ENCODE measurements at places on chromosomes 2 and 18.

GRCh38 chr2:28613633-28614501 lies 118.0 kb downstream of the PLB1 start:
- DNase-seq = no peak

DNA sequence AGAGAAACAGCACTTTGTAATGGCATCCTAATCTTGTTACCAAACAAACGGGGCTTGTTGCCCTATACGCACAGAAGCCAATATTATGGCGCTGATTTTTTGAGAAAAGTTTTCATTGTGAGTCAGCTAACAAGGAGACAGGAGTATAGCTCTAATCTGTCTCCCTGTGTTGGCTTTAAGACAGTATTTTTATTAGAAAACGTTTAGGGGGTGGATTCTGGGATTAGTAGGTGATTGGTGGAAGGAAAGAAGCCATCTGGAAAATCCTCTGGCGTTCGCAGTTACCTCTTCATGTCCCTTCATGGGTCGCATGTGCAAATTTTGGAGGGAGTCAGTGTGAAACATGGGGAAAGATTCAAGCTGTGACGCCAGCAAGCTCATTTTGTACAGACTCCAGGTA lies 698 bp upstream of the TMEM237 start:
- no peak for DNase-seq

GRCh38 chr2:28926847-28927246 lies 32.4 kb downstream of the WDR43 start:
- no peak for DNase-seq

GRCh38 chr2:220434385-220434784 lies 807.0 kb downstream of the SLC4A3 start:
- DNase-seq = no peak

DNA sequence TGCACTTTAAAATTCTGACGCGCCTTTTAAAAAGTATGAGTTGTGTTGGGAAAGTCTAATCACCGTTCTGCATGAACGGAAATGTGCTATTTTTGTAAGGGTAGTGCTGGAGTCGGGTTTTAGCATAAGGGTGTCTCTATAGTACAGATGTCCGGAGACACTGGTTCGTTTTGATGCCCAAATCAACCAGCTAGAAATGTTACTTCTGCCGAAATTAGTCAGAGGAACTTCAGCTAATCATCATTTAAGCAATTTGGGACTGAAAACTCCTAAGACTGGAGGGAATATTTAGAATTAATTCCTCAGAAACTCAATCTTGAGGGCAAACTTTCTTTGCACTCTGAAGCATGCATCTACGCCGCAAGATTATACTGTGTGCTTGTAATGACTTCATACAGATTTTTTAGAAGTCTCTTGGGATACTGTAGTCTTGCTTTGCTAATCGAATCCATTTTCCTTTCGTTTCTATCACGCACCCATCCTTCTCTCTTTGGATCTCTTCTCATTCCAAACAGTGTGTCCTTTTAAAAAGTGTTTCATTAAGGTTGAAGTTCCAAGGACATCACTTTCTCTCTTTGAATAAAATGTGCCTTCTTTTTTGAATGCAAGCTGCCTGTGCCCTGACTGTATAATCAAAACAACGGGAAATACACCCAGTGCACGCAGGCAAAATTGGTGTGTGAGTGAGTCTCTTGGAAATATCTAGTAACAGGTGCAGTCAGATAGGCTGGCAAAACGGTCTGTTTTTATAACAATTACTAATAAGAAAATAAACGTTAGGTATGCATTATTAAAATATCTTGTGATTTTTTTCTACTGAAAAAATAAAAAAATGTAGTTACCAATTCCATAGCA lies 270.9 kb upstream of the TCF4 start:
- no peak for DNase-seq

GRCh38 chr2:240137596-240138253 lies 1.6 kb upstream of the COPS9 start:
- DNase-seq = no peak

DNA sequence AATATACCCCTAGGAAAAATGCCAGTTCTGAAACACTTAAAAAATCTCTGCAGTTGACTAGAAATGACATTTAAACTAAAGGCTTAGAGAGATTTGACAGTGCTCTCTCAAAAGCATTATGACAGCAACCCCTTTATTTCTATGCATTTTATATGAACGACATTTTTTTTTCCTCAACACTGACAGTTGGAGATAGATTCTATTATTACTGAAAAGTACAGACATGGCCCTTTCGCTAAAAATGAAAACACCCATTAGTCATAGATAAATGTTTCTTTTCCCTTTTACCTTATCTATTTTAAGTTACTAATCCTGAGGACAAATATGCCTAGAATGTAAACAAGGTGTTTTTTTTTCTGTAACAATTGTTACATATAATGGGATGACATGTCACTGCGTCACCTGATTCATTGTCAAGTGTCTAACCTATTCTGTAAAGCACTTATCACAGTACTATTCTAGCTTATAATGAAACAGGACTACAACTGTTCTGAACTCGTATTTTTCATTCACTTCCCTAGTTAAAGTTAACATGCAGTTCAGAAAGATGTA lies 1169.6 kb upstream of the CRIM1 start:
- DNase-seq = no peak

DNA sequence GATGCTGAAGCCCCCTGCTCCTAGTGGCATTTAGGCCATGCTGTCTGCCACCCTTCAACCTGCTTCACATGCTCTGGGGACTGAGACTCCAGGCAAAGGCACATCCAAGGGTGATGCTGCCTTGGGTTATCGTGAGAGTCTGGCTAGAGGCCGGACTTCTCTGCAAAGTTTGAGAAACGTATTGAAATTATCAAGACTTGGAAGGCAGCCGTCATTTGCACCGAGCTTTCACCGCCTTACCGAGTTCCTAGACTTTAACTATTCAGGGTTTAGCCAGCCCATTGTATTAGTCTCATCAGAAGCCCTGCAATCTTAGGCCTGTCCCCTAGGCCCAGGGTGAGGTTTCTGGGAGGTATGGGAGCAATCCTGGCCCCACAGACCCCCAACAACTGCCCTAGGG lies 34.0 kb downstream of the RDH14 start:
- DNase-seq = no peak

DNA sequence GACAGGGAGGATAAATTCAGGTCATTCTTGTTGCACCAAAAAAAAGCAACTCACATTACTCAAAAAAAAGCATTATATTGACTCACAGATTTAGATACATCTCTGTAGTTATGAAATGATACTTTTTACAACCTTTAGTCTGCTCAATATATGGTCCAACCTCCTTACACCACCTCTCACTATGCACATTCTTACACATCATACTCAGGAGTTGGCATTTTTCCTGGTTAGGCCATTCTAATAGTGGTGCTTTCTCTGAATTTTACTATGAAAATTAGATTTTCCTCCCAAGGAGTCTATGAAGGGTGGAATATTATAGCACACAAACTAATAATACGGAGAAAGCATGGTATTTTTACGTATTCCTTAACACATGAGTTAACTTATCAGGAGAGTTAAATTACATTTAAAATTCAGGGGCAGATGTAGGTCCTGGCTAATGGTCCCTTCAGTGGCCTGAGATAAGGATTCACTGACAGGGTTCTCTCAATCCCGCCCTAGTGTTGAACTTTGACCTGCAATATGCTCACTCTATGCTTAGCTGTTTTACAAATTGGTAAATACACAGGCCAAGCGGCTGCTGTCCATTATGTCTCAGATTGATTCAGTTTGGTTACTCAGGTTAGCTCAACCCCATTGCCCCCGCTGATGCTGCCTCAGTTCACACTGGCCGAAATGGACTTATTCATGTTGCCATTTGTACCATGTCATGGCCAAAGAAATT lies 153.6 kb downstream of the NCKAP5 start:
- no peak for DNase-seq

DNA sequence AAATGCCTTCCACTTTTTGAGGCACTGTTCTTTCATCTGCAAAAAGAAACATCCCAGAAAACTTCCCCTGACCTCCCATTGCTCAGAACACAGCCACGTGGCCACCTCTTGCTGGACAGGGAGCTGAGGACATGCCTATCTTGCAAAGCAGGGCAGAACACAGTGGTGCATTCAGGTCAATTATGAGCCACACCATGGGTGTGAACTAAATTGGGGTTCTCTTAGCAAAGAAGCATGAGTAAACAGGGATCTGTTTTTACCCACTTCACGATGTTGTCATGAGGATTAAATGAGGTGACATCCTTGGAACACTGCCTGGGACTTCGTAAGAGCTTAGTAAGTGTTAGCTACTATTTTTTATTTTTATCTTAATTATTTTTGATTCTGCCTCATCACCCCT lies 25.1 kb downstream of the BMP10 start:
- DNase-seq = no peak

DNA sequence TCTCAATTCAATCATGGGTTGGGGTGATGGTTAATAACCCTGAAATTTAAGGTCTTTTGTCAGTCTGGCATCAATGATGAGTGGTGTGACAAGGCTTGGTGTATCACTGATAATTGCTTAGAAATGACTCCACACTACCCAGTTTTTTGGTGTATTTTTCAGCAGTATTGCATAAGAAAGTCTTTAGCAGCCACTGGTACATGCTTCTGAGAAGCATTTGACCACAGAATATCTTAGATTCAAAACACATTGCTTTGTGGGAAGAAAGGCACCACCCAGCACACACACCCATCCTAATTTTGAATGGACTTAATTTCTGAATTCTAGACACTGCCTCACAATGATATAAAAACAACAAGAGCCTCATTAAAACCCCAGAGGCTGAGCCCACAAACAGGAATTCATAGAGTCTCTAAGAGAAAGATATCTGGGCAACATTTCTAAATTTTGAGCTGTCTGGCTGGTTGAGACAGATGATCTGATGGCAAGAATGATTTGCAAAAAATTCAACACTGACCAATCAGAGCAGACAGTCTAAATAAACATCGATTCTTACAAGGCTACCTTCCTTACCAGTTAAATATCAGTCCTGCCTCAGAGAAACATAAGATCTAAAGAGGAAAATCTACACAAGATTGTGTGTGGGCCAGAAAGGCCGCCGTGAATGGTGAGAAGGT lies 114.7 kb upstream of the CYP1B1 start:
- DNase-seq = no peak

DNA sequence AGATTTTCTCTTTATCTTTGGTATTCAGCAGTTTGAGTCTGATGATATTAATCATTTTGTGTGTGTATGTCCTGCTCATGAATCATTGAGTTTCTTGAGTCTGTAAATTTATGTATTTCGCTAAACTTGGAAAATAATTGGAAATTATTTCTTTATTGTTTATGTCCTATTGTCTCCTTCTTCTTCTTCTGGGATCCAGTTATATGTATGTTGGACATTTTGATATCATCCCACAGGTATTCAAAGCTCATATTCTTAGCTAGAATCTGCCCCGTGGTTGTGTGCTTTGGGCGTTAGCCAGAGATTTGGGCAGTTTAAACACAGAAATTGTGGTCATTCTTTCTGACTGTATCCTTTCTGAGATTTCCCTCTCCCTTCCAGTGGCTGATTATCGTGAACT lies 243.0 kb upstream of the SPRED2 start:
- no peak for DNase-seq

- no peak for DNase-seq
These were observed 751 bp upstream of the DNAJC10 start for GRCh38 chr2:182715121-182715891.

- DNase-seq = no peak
These were observed 61.6 kb upstream of the CD302 start for GRCh38 chr2:159859583-159859982.

DNA sequence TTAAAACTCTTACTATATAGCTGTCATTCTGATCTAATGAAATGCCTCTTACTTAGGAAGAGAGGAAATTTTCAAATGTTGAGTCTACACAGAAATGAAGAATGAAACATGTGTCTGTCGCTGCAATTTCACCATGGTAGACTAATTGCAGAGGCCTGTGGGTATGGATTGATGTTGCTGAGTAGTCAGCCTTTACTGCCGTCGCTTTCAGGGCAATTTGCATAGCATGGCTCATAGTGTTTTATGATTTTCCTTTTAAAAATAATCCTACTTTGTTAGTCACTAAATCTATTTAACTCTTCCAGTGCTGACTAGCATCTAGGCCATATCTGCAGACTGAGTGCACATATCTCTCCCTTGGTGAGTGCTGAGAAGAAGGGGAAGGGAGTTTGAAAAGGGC lies 819.2 kb downstream of the SATB2 start:
- no peak for DNase-seq

Measured in activated CD4-positive, CD25-positive, alpha-beta regulatory T cell treated with anti-CD3 and anti-CD28 coated beads, Interleukin-2, amount 50 U/mL, for 72 hours (primary cell).